Activated CD4-positive, alpha-beta T cell treated with anti-CD3 and anti-CD28 coated beads, Interleukin-2, amount 50 U/mL, for 4 hours (primary cell): ENCODE measurements at places on chromosomes 1 and 21.

DNA sequence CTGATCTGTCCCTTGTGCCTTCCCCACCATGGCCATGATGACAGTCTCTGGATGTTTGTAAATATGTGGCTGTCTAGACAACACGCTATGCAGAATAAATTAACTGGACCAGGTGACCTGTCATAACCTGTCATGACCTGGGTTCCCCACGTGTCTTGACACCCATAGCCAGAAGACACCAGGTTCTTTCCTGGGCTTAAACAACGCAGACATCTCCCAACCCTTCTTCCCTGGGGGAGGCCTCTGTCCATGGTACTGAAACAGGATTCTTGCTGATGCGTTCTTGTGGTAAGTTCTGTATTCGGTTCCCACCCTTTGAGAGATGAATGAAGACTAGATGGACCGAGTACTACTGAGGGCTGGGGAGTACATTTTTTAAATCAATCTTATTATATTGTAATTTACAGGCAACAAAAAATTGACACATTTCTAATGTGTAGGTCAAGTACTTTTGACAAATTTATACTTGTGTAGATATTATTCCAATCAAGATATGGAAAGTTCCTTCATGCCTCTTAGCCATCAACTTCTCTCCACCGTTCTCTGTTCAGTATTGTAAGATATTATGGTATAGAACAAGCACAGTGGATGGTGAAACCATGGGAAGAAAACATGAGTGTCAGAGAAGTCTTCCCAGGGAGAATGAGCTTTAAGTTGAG lies 738.8 kb downstream of the PTPRU start:
- no peak for DNase-seq

DNA sequence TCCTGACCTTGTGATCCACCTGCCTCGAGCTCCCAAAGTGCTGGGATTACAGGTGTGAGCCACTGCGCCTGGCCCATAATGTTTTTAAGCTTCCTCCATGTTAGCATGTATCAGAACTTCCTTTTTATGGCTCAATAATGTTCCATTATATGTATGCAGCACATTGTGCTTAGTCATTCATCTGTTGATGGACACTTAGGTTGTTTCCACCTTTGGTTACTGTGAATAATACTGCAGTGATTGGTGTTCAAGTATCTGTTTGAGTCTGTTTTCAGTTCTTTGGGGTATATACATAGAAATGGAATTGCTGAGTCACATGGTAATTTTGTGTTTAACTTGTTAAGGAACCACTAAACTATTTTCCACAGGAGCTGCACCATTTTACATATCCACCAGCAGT lies 17.7 kb downstream of the CMPK1 start:
- no peak for DNase-seq

GRCh38 chr1:234007684-234008083 lies 103.2 kb downstream of the SLC35F3 start:
- DNase-seq: no peak

GRCh38 chr1:56557746-56558145 lies 21.6 kb downstream of the PLPP3 start:
- DNase-seq: no peak
